ENCODE measurements at places on chromosomes 6 and 20. TPM values are rescaled to one million over a fixed set of nuclear protein-coding genes. Genes with fewer than 3 reads are reported as not detected.

KIF13A gene
- 23.1 TPM for polyA plus RNA-seq

C2 gene
- polyA plus RNA-seq = 0.43 TPM

LST1 gene
- polyA plus RNA-seq = not detected

KCNQ2 gene
- polyA plus RNA-seq = 3.9 TPM

SNAI1 gene
- polyA plus RNA-seq = 6.2 TPM

DNA sequence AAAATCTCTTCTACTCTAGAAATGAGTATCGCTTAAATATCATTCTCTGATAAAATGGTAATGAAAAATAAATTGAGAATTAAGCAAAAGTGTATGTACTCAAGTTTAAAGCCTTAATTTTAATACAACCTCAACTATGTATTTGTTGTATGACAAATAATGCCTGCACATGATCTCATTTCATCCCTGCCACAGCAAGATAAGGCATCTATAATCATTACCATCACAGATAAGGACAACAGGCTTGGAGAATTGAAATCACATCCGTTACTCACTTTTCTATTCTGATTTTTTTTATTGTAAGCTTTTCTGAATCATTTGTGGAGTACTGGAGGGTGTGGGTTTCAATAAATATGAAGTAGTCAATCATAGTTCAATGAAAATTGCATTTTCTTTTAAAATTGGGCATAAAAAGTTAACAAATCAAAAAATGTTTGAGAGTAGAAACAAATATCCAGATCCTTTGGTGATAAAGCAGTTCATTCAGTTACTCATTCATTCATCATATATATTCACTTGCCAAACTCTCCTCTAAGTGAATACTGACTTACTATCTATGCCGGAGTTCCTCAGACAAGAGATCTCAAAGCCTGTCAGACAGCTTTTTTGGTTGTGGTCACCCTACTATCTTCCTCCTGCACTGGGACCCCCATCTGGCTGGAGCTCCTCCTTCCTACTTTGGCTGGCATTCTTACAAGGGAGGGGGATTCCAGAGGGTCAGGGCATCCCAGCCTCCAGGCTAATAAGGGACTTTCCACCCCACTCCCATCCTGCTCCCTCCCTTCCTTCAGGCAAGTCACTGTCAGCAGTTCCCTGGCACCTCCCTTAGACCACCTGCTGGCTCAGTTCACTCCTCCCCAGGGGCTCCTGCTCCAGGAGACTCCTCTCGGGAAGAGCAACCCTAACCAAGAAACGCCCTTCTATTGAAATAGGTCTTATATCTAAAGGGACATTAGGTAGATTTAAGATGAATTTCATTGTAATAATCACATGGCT, 118.6 kb downstream of the OGFRL1 start:
- no peak for DNase-seq
- H3K4me3 ChIP-seq = no peak overlapping the region
- peak overlapping the region; percentile 95 for H3K27ac ChIP-seq
- no peaks in the 10 kb centered on the region for H3K27me3 ChIP-seq

DNA sequence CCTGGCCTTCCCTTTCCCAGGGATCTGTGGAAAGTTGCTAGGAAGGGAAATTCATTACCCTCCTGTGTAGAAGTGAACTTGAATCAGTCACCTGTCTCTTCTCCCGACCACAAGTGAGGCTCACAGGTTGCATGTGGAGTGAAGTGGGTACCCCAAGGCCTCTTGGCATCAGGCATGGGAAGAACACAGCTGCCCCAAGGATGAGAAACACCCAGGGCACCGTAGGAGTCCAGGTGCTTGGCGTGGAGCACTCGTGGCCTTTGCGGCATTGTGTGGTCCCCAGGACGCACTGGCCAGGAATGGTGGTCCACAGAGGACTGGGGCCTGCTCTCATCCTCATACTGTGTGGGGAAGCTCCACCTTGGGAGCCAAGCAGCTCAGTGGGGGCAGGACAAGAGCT, 47.5 kb upstream of the VSX1 start:
- H3K4me1 ChIP-seq = no peaks in the 10 kb centered on the region
- H3K4me3 ChIP-seq = no peak overlapping the region
- DNase-seq = no peak
- no peaks in the 10 kb centered on the region for H3K36me3 ChIP-seq
- no peak overlapping the region for H3K27ac ChIP-seq

All from SK-N-SH (cell line).